ENCODE measurements at places on chromosomes 4 and X. TPM values are rescaled to one million over a fixed set of nuclear protein-coding genes. Genes with fewer than 3 reads are reported as not detected.

Gene ADAMTS3
- 2.1 TPM for total RNA-seq

Gene PNMA6F
- total RNA-seq = not detected

Gene MAGEC1
- not detected for total RNA-seq

Gene SSX4
- not detected for total RNA-seq

Gene BEND2
- total RNA-seq = not detected

Gene HEPH
- total RNA-seq = 8.5 TPM

Gene AFF2
- 0.16 TPM for total RNA-seq

Gene NXF2
- not detected for total RNA-seq

Gene CSN3
- not detected for total RNA-seq

Gene TMEM35A
- total RNA-seq = 22.0 TPM

Gene SH3RF1
- 17.9 TPM for total RNA-seq

All from epithelial cell of alveolus of lung (primary cell).